ENCODE measurements at places on chromosomes 12 and 14.

GRCh38 chr14:23121361-23121771 is 2.3 kb upstream of the CEBPE start:
- DNase-seq = no peak

DNA sequence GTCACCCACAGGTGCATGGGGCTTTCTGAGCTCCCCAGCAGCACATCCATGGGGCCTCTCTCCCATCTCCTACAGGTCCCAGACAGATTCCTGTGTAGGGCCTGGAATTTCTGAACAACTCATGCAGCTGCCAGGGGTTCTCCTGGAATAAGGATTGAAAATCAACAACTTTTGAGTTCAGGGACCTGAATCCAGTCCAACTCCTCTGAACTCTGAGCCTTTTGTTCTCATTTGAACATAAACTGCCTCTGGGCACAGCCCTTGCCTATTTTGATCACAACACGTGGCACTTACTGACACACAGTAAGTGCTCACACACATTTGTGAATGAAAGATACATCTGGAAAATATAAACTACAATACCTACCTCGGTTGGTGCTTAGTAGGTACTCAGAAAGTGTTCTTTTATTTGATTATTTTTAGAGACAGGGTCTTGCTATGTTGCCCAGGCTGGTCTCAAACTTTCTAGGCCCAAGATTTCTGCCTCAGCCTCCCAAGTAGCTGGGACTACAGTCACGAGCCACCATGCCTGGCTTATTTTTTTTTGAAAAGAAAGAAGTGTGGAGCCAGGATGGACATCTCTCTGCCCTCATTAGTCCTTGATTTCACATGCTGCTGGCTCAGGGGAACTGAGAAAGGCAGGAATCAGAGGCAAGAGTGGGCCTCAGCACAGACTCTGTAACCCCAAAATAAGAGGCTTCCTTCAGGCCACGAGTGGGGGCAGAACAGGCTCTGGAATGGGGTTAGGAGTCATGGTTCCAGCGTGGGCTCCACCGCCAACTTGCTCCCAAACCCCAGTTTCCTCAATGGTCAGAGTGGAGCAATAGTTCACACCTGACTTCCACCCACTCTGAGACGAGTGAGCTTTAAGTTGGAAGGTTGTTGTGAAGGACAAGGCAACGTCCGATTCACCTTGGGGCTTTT is 27.0 kb downstream of the SYNE3 start:
- no peak for DNase-seq

DNA sequence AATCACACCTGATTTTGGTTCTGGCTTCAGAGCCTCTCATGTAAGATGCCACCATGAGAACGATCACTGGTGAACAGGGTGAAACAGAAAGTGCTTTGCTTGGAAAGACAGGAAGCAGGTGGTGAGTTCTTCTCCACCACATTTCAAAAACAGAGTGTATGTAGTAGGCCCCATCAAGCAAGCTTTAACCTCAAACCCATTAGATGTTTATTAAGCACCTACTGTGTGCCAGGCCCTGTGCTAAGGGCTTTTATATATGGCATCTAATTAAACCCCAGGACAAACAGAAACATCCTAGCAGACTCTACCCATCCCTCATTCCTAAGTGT is 47.8 kb upstream of the MED13L start:
- DNase-seq = no peak

- no peak for DNase-seq
Measured at GRCh38 chr12:117277875-117278274, 83.6 kb downstream of the NOS1 start.

- DNase-seq = no peak
Measured at GRCh38 chr12:47110718-47111391, 31.1 kb upstream of the AMIGO2 start.

DNA sequence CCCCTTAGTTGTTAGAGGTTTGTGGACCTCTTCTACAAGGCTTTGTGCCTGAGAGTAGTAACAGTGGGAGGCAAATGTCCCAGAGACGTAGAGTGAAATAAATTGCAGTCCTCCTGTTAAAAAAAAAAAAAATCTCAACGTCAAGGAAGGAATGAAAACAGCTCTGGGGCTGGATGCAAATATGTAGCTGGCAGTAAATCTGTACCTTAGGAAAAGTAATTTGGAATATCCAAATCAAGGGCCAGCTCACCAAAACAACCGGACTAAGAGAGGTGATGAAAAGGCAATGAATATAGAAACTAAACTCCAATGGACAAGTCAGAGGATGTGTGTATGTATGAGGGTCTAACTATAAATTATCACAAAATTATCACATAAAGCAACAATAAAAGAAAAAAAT is 27.0 kb downstream of the SINHCAF start:
- DNase-seq = no peak

DNA sequence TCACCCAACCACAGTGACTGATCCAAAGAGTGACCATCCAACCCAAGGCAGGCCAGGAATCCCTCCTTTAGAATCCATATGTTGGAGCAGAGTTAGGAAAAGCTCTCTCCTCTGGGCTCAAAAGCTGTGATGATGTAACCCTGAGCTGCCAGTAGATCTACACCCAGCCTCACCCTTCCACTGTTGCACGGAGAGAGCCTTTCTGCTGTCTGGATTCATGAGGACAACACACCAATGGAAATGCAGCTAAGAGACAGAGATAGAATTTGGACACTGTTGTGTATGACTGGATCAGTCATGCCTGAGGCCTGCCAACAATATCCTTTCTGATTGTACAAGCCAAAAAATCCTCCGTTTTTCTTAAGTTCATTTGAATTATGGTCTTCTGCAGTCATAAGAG is 4.4 kb upstream of the OR6J1 start:
- DNase-seq = no peak

GRCh38 chr12:88982694-88983093 is 369.6 kb downstream of the DUSP6 start:
- DNase-seq = no peak

- no peak for DNase-seq
Measured at GRCh38 chr14:97177635-97178034, 380.5 kb downstream of the VRK1 start.

DNA sequence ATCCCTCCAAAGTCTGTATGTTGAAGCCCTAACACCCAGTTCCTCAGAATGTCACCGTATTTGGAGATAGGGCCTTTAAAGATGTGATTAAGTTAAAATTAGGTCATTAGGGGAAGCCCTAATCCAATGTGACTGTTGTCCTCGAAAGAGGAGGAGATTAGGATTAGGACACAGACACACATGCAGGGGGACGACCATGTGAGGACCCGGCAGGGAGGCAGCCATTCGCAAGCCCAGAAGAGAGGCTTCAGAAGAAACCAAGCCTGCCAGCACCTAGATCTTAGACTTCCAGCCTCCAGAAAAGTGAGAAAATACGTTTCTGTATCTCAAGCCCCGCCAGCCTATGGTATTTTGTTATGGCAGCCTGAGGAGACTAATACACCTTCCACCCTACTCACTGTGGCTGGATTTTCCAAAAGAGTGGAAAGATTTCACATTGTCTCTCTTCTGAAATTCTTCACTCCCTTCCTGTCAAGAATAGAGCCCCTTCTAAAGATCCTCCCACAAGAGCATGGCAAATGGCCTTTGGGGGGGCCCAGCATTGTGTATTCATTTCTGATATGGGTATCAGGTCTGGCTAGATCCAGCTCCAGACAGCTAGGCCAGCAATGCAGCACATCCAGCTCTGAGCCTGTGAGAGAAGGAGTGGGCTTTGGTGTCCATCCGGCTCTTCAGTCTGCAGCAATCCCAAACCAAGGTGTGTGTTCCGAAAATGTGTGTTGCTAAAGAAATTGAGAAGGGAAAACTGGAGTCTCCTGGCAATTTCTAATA is 15.4 kb upstream of the UBC start:
- no peak for DNase-seq

DNA sequence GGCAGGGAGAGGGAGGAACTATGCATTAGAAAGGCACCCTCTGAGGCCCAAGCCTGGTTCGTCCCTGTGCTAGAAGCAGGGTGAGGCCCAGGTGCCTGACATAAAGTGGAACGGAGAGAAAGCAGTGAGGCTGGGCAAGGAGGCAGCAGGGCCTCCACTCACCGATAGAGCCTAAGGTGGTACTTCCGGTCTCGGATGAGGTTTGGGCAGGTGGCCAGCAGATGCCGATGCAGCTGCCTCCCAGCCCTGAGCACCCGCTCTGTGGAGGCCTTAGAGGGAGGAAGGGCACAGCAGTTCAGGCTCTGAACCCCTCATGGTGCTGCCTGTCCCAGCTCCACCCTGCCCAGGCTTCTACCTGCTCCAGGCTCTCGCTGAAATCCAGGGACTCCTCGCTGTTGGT is 7.1 kb downstream of the RAPGEF3 start:
- DNase-seq = no peak

- no peak for DNase-seq
Measured at GRCh38 chr14:55715889-55716288, 135.9 kb downstream of the KTN1 start.

DNA sequence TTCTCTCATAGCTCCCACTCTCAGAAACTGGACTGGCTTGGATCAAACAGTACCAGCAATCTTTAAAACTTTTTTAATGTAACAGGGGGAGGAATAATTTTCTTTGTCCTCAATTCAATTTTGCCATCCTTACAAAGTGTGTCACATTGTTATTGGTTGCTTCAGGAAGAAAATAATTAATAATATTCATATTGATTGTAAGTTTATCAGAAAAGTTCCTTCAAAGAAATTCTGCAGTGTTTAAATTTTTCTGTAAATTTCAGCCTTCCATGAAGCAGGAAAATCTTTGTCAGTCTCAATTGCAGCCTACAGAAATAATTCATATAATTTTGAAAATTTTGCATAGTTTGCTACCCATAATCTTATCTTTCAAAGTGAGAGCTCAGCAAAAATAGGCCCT is 1119.1 kb upstream of the ATXN7L3B start:
- DNase-seq = no peak

DNA sequence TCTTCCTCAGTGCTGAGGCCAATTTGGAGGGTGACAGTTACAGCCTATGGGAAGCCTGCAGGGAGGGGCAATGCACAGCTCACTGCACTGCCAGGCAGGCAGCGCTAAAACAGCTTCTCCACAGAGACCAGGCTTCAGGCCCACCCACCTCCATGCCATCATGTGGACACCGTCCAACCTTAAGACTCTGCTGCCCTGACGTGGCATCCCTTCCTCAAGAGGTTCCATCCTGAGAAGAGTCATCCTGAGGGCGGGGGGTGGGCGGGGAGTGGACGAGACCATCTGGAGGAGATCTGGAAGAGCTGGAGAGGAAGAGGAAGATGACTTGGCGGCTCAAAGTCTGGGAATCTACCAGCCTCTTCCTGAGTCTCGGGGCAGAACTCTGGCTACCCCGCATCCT is 8.4 kb upstream of the ACVRL1 start:
- no peak for DNase-seq

DNA sequence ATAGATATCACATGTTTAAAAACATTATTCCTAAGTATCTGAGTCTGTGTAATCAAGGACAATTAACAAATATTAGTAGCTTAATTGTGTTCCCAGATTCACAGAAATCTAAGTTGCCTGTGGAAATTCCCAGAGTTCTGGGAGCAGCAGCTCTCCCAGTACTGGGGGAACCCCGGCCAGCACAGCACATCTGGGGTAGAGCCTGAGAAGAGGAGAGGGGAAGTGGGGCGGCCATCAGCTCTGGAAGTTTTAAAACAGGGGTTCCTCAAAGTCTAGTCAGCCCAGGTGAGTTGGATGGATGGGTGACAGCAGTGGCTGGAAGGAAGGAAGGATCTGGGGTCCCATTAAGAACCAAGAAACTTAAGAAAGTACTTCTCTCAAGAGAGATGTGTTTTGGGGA is 24.6 kb downstream of the PRICKLE1 start:
- no peak for DNase-seq

DNA sequence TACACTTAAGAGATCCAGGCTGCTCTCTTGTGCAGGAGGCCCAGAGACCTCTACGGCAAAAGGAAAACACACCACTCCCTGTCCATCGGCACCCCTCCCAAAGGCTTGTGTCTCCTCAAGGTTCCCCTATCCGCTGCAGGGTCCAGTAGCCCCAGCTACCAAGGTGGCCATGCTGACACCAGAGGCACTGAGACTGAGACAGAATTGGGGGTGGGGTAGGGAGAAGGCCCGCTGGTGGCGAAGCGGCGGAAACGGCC is 590 bp downstream of the DDIT3 start:
- peak; percentile 85 for DNase-seq

GRCh38 chr12:56449622-56449984 is 377 bp upstream of the TIMELESS start:
- DNase-seq = no peak

GRCh38 chr14:63938198-63939005 is 85.6 kb downstream of the SYNE2 start:
- no peak for DNase-seq

DNA sequence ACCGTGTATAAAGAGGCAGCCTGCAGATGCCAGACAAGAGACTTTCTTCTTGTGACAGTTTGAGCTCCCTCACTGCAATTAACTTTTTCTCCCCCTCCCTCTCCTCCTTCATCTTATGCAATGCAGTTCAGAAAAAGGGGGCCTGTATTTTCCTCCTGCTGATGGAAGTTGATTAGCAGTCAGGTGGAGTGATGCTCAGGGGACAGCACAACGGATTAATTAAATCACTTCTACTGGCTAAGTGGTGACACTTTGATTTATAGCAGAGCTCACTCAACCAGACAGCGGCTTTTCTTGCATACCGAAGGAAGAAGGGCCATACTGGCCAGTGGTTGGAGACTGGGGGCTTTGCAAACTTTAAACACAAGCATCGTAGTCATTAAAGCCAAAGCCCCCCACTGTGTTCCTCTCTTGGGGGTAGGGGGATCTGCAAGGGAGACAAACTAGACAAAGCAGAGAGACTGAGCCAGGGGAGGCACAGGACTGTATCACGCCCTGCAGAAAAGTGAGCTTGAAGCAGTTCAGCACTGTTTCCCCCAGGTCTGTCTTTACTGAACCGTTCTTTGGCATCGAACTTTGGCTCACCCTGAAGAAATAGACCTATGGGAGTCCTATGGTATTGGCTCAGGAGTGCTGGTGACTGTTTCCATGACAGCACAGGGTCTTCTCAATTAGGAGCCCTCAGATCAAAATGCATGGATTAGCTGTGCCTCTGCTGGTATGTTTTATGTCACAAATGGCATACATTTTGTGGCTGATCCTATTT is 47.7 kb downstream of the SPRING1 start:
- no peak for DNase-seq

DNA sequence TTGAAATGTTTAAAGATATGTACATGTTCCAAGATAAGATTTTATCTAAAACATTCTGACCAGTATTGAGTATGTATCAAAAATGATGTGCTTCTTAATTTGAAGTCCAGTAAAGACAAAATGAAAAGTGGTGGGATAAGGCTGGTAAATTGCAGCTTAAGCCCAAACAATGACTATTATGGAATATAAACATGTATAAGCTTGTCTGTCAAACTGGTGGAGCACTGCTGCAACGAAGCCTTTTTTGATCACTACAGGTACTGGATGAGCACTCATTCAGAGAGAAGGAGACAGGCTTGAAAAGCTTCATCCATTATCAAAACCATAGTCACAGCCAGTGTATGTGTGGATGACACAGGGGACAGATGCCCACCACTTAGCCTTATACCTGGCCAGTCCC is 138.4 kb downstream of the ATP23 start:
- no peak for DNase-seq

DNA sequence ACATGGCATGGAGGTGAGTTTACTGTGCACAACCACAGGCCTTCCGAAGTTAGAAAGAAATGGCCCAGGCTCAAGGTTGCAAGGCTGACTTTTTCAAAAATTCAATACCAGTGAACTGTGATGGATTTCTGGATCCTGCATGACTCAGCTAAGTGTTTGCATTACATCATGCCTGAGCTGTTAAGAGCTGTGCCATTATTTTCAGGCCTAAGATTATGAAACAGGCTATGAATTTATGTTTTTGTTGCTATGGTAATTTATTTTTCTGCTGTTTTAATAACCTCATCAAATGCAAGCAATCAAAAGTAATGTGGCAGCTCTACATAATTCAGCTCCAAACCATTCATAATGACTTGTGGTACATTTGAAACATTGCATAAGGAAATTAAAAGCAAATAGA is 457.7 kb upstream of the TMEM132C start:
- DNase-seq = peak; percentile 13

All from erythroblast (primary cell).